ENCODE measurements at places on chromosomes 4 and X.

- no peak for DNase-seq
Observed at GRCh38 chr4:140719686-140720085, 36.5 kb downstream of the TBC1D9 start.

GRCh38 chr4:37946503-37947179 lies 13.6 kb upstream of the PTTG2 start:
- DNase-seq, result no peak

GRCh38 chrX:7582191-7582590 lies 260.8 kb upstream of the VCX start:
- no peak for DNase-seq

DNA sequence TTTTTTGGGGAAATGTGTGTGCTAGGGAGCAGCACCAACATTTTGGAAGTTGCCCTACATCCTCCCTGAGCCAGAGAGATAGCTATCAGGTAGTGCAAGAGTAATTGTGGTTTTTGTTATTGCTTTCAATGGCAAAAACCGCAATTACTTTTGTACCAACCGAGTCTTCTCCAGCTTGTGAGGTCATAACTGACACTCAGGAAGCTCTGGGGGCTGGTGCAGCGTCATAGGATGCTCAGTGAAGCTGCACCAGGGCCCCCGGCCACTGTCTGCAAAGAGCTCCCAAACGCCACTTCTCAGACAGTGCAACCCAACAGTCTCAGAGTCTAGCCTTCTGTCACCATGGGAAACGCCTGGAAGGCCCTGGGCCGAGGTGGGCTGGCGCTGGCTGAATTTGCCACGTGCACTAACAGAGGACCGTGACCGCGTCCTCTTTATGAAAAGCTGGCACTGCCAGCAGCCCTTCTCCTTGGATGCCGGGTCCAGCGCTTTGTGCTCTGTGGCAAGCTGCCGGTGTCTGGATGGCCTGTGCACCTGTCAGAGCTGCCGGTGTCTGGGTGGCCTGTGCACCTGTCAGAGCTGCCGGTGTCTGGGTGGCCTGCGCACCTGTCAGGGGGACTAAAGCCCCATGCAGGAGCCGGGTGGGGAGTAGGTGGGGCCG lies 19.4 kb downstream of the SH3TC1 start:
- DNase-seq, result no peak

GRCh38 chrX:63128509-63128908 lies 222.6 kb downstream of the SPIN4 start:
- DNase-seq, result no peak

DNA sequence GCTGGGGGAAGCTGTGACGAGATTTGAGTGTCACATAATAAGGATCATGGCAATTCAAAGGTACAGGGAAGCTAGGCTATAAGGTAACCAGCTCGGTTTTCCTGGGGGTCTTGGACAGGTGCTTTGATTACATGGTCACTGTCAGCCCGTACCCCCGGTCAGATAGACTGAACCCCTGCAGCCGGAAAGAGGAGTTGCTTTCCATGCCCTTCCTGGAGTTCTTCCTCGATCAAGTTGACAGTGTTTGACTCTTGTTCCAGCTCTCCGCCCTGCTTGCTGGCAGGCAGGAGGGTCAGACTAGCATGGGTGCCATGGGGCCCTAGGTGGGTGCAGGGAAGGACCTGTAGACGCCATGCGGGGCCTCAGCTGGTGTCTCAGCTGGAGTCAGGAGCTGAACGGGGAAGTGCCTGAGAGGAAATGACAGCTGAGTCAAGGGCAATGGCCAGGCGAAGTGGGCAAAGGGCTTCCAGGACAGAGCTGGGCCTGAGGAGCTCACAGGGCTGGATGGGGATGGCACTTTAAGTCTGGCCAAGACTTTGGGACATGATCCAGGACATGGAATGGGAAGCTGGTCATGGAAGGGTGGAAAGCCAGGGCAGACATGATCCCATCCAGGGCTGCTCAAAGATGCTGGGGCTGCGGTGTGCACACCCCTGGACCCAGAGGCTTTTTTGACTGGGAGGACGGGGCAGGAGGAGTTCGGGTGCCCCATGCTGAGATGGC lies 1.6 kb downstream of the TMEM187 start:
- DNase-seq, result no peak

DNA sequence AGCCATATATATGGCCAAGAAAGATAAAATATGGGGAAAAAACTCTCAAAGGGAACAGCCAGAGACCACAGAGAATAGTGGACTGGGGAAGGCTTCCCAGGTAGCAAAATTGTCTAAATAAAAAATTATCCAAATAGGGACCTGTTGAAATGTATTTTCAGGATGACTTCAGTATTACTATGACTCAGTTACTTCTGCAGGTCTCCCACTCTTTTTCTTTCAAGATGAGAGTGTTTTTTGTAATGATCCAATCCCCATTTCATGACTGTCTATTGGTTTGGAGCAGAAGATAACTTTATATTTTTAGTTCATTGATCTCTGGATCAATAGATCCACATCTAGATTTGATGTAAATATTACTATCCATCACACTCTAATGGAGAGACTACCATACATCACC lies 372.1 kb upstream of the EMCN start:
- no peak for DNase-seq

- no peak for DNase-seq
Observed at GRCh38 chr4:108556588-108557200, 63.7 kb upstream of the RPL34 start.

GRCh38 chr4:138596896-138597295 lies 354.7 kb upstream of the SLC7A11 start:
- DNase-seq, result no peak

GRCh38 chr4:177802162-177802561 lies 359.9 kb upstream of the AGA start:
- no peak for DNase-seq

DNA sequence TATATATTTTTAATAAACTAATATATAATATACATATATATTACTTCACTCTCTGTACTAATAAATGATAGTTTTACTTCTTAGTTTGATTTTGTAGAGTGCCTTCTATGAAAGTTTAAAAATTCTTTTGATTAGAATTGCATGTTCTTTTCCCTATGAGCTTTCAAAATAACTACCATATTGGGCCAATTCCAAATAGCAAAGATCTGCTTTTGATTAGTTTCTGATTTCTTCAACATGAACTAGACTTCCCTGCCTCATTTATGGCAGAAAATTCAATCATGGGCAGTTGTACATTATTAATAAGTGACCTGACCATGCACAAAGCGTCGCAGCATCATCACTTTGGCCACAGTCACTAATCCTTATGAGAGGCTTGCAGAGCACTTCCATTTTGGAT lies 48.9 kb upstream of the TEX13A start:
- no peak for DNase-seq

- no peak for DNase-seq
Observed at GRCh38 chr4:161522031-161522430, 641.8 kb downstream of the FSTL5 start.

GRCh38 chr4:114558446-114559020 lies 40.1 kb upstream of the UGT8 start:
- no peak for DNase-seq

GRCh38 chr4:148243837-148244236 lies 198.4 kb downstream of the NR3C2 start:
- no peak for DNase-seq

DNA sequence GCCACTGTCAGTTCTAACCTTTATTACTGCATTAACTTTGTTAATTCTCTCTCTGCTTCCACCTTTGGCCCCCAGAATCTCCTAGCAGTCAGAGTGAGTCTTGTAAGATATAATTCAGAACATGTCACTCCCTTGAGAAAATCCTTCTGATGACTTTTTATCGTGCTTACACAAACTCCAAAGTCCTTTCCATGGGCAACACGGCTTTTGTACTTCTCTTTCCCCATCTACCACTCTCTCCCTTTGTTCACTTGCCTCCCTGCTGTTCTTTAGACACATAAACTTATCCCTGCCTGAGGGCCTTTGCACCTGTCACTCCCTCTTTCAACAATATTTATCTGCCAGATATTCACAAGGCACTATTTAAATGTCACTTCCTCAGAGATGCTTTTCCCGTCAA lies 64.8 kb downstream of the MAOB start:
- DNase-seq, result no peak

DNA sequence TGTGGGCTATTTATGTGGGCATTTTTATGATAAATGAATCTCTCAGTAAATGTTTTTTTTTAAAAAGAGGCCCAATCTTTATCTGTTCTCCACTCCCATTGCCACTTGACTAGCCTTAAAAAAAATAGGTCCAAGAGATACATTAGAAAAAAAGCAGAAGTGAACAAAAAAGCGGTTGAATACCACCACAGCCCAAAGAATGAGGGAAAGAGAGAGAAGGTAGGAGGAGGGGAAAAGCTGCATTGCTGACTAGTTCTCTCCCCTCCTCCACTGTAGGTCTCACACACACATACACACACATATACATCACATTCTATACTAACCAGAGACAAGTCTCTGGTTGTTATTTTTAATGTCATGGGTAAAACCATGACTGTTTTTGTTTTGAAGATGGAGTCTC lies 95.8 kb upstream of the IL13RA1 start:
- no peak for DNase-seq

DNA sequence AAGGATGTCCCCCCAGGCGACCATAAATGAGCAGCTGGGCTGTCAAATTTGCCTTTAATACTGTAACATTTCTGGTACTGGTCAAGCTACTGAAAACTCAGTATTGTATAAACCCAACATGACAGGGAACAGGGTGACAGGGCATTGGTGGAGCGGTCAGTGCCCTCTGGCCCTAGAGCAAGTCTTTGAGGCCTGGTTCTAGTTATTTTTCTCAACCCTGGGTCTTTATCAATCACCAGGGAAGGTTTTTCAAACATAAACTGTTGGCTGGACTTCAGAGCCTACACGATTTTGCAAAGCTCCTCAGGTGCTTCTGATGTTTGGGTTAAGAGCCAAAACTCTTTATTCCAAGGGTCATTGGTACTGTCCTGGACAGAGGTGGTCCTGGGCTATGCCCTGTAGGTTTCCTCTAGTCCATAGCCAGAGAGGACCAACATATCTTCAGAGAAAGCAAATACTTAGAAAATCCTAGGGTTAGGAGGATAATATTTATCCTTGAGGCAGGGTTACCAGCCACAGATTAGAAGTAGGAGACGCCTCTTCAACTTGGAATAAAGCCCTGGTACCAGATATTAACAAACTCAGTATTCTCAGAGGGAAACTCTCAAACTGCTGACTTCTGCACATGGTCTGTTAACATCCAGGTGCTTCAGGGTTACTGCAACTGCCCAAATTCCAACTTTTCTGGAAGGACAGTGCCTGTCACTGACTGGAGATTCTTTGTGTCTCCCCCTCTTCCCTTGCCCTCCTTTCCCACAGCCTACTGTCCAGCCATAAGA lies 26.7 kb upstream of the ADH7 start:
- DNase-seq, result no peak

- DNase-seq, result no peak
Observed at GRCh38 chrX:46722742-46723568, 36.0 kb downstream of the SLC9A7 start.

GRCh38 chr4:34200535-34200934 lies 2043.8 kb downstream of the ARAP2 start:
- DNase-seq, result no peak
